Pons (tissue), 1 donor: ENCODE measurements at places on chromosomes 1 and 21.

GRCh38 chr1:19676438-19676922 is 11.8 kb downstream of the HTR6 start:
- no peak for DNase-seq

DNA sequence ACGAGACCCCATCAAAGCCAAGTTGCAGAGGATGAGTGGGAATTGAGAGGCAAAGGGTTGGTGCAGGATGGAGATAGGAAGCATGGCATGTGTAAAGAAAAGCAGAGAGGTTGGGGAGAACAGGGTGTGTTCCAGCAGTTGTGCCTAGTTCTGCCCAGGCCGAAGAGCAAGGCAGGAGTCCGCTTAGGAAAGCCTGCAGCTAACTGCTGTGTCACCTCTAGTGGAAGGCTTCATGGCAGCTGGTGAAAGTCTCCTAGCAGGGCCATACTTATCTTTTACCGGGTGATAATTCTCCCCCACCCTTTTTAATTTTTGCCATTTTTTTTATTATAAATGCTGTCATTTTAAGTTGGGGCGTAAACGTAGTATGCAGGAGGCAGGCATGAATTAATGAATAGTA is 93.6 kb downstream of the NFIA start:
- no peak for DNase-seq

- DNase-seq, result no peak
These were observed 97.2 kb upstream of the ARTN start for GRCh38 chr1:43836267-43836951.

DNA sequence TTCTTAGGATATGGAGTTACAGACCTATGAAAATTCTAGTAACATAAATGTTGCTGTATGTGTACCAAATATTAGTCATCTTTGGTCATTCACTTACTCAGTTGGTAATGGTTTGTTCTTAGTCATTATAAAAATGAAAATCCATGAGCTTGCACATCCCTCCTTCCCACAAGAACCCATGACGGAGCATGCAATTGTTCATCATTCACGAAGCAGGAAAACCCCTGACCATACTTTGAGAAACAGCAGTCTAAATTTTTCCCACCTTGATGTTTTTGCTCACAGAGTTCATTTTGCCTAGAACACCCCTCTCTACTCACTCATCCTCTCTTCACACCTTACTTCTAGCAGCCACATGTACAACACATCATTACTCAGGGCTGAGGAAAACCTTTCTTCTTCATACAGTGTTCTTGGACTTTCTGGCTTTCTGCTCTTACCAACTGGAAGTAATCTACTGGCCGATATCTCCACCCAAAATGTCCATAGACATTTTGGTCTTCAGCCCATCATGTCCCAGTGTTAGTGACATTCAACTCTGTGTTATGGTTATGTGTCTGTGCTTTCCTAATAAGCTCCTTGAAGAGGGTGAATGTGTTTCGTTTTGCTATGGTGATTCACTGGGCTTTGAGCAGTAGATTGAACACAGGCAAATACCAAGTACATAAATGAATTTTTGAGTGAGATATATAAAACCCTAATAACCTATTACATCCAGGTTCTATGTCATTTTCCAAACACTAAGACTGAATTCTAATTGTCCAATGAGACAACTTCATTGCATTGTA is 189.9 kb downstream of the ZC3H11B start:
- DNase-seq, result no peak

DNA sequence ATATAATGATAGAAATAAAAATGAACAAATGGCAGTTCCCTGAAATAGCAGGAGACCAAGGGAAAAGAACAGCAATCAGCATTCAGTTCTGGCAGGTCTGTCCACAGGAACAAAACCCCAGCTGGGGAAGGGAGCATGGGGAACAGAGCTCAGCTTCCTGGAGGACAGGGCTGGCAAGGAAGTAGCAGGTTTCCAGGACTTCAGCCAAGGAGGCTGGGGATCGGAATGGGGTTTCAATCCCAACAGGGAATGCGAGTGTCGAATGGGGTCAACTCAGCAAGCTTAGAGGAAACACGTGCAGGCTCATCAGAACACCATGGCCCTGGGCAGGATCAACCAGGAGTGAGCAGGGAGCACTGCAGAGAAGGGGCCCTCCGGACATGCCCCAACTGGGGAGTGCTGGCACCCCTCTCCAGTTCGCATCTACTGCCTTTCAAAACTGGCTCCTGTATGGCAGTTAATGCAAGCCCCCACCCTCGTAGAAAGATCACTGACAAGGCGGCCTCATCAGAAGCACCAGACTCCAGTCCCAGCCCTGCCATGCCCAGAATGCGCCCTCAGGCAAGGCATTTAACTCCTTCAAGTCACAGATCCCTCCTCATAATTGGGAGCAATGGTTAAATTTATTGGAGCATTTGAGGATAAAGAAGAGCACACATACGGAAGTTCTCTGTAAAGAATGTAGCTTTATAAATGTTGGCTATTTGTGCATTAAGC is 72.4 kb downstream of the SEC16B start:
- no peak for DNase-seq

DNA sequence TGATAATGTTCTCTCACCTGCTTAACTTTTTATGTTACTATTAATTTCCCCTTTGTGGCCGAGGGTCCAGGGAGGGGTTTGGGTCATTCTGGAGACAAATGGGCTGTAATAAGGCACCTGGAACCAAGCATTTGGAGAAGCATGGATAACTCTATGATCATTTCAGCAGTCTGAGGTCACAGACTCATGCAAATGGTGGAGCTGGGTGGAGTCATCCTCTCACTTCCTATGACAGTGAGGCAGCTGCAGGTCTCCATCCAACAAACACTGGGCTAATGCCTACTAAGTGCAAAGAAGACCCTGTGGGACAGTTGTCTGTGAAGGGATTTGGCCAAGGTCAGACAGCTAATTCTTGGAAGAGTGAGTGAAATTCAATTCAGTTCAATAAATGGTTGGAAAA is 28.8 kb upstream of the CAMTA1 start:
- no peak for DNase-seq

DNA sequence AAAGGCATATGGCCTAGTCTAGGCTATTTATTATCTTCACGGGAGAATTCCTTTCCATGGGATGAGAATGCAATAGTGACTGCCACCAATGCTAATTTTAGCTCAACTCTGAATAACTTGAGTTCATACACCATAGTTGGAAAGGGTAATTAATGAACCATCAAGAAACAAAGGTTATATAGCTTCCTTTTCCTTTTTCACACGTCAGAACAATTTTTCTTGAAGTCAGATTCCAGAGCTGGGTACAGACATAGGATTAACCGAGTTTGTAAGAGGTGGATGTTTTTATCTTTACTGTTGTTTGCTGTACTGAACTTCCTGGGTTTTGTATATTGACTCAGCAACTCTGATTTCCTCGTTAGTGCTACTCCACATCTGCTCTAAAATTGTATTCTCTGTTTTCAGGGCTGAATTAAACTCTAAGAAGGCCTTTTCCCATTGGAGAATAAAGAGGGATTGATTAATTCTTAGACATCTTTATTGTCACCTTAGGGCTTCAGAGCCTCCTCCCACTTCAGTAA is 262.0 kb downstream of the NUF2 start:
- no peak for DNase-seq

GRCh38 chr1:206021626-206022365 is 1.9 kb downstream of the CTSE start:
- DNase-seq, result no peak

DNA sequence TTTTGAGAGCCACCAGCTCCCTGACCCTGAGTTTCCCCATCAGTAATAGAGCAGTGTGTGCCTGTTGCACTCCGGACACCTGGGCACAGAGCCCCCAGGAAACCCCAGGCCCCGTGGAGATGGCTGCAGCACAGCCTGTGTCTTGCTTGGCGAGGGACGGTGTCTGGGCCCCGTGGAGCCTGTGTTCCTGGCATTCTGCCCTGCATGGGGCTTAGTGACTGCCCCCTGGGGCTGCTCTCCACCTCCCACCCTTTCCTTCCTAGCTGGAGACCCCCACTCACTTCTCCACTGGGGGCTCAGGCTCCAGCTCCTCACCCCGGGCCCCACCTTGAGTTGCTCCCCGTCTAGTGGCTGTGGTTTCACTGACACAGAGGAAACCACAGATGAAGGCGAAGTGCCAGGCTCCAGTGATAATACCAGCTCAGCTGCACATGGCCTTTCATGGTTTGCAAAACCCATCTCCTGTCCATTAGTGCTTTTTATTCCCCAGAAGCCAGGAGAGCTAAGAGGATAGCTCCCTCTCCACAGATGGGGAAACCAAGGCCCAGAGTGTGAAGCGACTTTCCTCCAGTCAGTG is 39.4 kb downstream of the DMRTB1 start:
- DNase-seq, result no peak

GRCh38 chr1:1089731-1090423 is 15.8 kb upstream of the RNF223 start:
- DNase-seq, result no peak

DNA sequence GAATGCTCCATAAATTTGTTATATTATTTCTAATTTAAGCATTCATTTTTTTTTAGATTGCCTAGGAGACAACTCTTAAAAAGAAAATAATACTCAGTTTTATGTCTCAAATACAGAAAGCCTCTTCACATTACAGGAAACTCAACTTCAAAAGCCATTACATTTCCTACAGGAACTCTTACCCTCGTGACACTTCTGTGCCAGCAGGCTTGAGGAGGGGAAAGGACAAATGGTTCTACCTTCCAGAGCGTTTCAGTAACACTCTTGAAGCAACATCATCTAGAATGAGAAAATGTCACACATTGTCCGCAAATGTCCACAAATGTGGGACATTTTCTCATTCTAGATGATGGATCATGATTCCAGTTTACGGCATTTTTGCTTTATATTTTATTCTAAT is 51.7 kb downstream of the PTPN14 start:
- DNase-seq, result no peak
